ENCODE measurements at places on chromosomes 7 and 10.

DNA sequence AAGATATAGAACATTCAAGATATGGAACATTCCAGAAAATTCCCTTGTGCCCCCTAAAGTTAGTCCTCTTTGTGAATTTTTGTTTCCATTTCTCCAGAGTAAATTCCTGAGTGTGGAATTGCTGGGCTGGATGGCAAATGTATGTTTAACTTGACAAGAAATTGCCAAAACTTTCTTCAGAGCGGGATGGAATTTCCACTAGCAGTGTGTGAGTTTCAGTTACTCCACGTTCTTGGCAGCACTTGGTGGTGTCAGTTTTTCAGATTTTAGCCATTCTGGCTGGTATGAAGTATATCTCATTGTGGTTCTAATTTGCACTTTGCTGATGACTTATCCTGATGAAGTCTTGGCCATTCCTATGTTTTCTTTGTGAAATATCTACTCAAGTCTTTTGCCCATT, 71.2 kb downstream of the MGMT start:
- DNase-seq = no peak

- no peak for DNase-seq
These were observed 25.6 kb downstream of the CCDC3 start for GRCh38 chr10:12975906-12976305.

- peak; percentile 92 for DNase-seq
These were observed at the start of gene HOGA1 for GRCh38 chr10:97584060-97584797. TSS of gene HOGA1 (plus strand) at chr10:97584389. CDS start at chr10:97584704, 315 bp downstream.

GRCh38 chr10:29389935-29390334, 101.1 kb downstream of the LYZL1 start:
- DNase-seq = no peak

GRCh38 chr7:129841465-129841864, 111.3 kb downstream of the UBE2H start:
- no peak for DNase-seq

DNA sequence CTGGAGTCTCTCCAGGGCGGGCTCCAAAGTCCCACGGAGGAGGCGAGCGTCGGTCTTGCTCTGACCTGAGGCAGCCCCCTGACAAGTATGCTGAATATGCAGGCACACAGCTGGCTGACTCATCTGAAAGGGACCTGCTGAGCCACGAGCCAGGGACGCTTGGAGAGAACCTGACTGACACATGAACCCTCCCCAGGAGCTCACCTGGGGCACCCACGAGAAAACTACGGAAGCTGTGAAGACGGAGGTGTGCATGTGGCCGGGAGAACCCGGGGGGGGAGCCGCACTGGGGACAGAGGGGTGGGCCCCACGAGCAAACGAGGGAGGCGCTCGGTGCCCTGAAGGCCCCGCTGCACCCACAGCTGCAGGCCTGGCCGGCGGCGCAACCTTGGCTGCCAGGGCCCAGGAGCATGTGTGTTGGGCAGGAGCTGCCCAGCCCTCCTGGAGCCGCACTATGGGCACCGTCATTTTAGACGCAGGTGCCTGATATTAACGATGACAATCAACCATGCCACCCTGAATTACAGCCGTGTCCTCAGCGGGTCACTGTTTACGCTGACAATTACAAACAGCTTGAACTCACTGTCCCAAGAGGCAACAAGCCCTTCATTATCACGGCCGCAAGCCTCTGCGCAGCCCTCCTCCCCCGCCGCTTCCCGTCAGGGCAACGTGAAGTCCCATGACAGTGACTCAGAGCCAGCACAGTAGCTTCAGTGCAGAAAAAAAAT, 64.7 kb downstream of the DIP2C start:
- DNase-seq = peak; percentile 88

DNA sequence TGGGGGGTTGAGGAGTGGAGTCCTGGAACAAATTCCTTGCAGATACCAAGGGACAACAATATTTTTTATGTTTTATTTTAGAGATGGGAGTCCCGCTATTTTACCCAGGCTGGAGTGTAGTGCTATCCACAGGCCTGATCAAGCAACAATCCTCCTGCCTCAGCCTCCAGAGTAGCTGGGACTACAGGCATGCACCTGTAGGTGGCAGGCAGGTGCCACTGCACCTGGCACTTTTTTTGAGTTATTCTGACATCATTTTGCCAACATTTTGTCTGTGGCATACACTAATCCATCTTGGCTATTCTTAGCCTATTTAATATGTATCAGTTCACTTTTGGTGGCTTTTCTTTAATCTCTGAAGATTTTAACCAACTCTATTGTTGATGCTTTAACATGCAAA, 317.8 kb upstream of the MTPN start:
- no peak for DNase-seq

DNA sequence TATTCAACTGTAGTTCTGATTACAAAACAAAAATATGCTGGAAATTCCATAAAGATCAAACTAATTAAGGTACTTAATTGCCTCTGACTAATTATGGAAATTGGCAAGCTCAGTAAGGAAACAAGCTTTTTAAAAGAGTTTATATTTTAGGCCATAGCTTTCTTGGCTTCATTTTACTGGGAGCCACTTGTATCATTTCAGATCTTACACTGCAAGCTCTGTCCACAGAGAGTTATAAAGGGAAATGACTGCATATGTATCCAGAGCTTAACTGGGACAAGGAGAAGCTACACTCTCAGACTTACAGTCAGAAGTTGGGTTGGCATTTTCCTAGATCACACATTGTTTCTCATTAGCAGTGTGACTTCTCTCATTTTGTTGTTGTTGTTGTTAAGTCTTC, 92.4 kb downstream of the LRRN3 start:
- no peak for DNase-seq

DNA sequence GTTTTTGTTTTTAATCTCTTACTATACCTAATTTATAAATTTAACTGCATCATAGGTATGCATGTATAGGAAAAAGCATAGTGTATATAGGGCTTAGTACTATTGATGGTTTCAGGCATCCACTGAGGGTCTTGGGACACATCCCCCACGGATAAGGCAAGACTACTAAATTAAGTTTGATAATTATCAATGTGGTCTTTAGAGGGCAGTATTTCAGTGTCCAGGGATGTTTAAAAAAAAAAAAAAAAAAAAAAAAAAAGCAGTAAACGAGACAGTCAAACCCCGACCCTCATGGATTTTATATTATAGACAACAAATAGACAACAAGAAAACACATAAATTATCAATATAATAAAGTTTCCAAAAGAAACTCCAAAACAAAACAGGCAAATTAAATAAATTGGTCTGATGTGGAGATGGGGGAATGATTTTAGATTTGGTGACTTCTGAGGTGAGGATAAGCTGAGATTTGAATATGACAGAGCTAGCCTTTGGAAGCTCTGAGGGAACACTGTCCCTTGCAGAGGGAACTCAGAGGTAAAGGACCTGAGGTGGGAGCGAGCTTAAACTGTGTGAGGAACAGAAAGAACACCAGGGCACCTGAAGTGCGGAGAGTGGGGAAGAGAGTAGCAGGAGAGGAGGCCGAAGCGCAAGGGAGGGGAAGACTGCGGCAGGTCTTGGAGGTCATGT, 14.8 kb downstream of the ACSM6 start:
- DNase-seq = no peak

- no peak for DNase-seq
These were observed 298.7 kb downstream of the GFRA1 start for GRCh38 chr10:115974351-115974750.
